Right renal cortex interstitium (tissue), 3 donors: ENCODE measurements at places on chromosomes 7 and 10.

DNA sequence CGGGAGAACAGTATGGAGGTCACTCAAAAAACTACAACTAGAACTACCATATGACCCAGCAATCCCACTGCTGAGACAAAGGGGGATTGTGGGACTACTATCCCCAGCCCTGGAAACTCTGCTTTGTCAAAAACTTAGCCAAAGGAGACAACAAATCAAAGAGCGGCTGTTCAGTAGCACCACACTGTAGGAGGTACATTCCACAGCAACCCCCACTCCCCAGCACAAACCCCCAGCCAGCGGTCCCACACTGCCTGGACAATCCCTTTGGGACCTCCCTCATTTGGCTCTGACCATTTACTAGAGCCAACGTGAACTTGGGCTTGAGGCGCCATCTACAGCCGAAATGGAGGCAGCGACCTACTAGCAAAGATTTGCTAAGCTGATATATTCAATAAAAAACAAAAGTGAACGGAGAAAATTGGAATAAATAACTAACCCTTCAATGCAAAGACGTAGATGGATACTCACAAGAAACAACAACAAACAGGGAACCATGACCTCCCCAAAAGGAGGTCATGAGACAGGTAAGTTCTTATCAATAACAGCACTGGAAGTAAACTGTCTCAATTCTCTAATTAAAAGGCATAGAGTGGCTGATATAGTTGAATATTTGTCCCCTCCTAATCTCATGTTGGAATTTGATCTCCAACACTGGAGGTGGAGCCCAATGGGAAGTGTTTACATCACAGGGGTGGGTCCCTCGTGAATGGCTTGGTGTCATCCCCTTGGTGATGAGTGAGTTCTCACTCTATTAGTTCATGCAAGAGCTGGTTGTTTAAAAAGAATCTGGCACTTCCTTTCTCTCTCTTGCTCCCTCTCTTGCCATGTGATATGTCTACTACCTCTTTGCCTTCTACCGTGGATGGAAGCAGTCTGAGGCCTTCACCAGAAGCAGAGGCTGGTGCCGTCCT is 119.0 kb upstream of the KCNMA1 start:
- DNase-seq = no peak

DNA sequence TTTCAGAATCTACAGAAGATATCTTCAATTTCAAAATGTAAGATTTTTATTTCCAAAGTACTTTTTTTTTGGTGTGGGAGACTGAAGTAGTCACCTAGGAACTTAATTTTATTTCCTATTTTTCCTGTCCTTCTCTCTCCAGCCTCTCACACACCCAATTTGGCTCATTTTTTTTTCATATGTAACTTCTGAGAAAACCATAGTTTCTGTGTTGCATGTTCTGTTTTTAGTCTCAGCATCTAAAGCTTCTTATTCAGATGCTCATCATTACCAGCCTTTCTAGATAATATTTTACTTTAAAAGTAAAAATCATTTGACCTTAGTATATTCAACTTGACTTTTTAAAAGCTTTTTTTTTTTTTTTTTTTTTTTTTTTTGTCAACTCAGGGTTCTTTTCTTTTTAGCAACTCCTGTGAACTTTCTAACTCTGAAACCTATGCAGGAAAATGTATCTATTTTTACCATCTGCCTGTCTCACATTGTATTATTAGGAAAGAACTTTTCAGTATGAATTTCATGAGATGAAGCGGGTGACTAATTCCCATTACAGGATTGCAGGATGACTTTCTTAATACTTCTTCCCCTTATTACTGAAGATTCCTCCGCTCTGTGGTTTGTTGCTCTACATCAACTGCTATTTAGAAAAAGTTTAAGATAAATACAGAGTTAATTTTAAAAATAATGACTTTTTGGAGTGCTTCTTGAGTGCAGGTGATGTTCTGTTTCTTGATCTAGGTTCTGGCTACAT is 73.6 kb upstream of the LSM8 start:
- DNase-seq = no peak

DNA sequence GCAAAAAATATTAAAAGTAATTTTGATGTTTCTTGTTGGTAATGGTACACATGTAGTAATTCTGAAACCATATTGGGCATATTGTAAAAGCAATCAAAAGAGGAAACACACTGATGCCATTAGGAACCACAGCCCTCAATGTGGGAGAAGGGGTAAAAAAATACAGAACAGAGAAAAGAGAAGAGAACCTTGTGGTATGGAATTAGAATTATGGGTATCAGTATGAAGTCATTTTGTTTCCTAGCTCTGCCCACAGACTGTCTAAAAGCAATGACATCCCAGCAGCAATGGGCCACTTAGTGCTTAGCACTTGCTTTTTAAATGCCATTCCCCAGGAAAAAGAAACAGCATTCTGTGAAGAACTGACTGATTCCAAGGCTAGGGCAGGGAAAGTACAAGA is 61.5 kb downstream of the CPVL start:
- no peak for DNase-seq

DNA sequence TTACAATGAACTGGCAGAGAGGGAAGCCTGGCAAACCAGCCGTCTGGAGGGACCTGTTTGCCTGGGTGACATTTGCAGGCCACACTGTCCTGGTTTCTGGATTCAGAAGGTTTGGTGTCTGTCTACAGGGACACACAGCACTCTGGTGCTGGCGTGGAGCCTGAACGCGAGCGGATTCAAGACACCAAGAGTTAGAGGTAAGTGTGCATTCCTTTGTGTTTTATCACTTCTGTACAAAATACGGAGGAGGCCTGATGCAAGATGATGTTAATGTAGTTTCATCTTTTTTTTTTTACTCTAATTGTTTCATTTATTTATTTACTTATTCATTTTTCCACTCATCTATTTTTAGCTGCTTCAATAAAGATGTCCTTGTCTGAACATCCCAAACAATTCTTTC is 485.3 kb upstream of the ADARB2 start:
- no peak for DNase-seq

DNA sequence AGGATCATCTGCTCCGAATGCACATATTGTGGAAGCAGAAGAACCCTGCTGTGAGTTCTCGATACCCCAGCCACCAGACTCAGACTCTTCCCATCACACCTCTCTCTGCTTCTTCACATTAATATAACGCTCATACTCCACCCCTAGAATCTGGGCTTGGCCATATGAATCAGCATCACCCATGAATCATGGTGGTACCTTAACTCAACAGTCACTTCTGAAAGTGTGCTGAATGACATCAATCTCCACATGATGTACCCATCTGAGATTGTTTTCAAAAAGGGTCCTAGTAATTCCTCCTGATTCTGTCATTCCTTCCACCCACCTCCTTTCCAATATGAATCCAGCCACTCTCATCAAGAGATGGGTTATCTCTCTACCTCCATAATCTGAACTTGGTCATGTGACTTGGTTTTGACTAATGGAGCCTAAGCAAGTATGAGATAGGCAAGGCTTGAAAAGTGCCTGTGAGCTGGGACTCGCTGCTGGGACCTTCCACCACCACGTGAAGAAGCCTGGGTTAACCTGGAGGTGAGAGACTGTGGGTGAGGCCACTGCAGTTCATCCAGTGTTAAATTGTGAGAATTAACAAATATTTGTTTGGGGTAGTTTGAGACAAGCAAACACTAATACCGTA is 15.4 kb downstream of the YWHAG start:
- no peak for DNase-seq

GRCh38 chr7:139576179-139576973 is 52.9 kb downstream of the CLEC2L start:
- DNase-seq = no peak

- DNase-seq = no peak
Measured at GRCh38 chr10:51006686-51007085, 67.6 kb upstream of the PRKG1 start.

DNA sequence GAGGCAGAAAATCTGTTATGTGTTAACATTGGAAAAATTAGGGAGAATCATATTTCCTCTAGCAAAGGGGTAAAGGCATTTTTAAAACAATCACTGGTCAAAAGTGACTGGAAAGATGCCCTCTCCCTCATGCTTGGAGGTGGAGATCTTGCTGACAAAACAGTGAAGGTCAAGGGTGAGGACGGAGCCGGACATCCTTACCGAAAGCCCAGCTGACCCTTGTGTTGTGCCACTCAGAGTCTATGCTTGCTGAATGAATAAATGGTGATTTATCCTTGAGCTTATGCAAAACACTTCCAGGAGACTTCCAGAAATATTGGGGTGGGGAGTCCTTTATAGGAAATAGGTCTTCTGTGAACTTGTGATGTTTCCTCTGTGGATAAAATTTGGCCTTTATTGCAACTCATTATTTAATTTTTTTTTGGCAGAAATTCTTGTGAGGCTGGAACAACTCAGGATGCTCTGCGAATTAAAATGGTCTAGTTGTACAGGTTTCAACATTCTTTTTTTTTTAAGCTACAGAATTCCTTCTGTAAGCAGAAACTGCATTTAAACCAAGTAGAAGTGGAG is 28.3 kb upstream of the ELMO1 start:
- no peak for DNase-seq

GRCh38 chr7:157568106-157568769 is 231.4 kb downstream of the DNAJB6 start:
- no peak for DNase-seq

DNA sequence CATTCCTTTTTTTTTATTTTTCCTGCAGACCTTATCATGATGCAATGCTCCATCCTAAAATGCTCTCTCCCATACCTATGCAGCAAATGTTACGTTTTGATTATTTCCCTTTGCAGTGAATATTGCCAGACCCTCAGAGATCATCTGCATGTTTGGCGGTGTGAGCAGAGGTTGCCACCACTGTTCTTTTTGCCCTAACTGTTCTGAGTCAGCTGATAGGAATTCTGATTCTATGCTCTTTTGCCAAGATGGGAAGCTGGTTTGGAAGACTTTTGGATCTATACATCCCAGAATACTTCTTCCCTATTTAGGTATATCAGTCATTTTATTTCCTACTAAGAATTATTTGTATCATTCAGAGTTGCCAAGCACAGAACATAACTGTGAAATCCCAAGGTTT is 130.5 kb downstream of the KLF6 start:
- DNase-seq = no peak

GRCh38 chr7:85561706-85562105 is 374.9 kb upstream of the SEMA3D start:
- DNase-seq = no peak

- no peak for DNase-seq
Measured at GRCh38 chr10:24869354-24870015, 82.9 kb downstream of the PRTFDC1 start.

GRCh38 chr7:14487701-14488395 is 414.7 kb downstream of the DGKB start:
- DNase-seq = no peak

DNA sequence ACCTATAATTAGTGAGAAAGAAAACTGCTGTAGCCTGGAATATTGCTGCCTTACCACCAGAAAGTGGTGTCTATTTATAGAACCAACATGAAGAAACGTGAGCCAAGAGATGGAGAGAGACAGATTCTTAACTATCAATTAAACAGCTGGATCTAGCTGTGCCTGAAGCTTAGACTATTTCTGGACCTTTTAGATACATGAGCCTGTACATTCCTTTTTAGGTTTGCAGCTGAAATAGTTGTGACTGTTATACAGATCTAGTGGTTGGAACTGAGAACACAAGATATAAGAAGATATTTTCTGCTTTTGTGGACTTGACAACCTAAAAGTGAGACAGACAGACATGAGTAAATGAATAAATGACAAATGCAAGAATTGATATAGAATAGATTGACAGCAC is 73.4 kb downstream of the CDK14 start:
- no peak for DNase-seq

DNA sequence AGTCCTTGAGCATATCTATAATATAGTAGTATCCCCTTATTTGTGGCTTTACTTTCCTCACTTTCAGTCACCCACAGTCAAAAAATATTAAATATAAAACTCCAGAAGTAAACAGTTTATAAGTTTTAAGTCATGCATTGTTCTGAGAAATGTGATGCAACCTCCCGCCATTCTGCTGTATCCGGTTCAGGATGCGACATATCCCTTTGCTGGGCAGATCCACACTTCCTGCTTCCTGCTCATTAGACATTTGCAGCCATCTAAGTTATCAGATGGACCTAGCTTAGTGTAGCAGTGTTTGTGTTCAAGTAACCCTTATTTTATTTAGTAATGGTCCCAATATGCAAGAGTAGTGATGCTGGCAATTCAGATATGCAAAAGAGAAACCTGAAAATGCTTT is 38.9 kb upstream of the BMS1 start:
- DNase-seq = no peak

DNA sequence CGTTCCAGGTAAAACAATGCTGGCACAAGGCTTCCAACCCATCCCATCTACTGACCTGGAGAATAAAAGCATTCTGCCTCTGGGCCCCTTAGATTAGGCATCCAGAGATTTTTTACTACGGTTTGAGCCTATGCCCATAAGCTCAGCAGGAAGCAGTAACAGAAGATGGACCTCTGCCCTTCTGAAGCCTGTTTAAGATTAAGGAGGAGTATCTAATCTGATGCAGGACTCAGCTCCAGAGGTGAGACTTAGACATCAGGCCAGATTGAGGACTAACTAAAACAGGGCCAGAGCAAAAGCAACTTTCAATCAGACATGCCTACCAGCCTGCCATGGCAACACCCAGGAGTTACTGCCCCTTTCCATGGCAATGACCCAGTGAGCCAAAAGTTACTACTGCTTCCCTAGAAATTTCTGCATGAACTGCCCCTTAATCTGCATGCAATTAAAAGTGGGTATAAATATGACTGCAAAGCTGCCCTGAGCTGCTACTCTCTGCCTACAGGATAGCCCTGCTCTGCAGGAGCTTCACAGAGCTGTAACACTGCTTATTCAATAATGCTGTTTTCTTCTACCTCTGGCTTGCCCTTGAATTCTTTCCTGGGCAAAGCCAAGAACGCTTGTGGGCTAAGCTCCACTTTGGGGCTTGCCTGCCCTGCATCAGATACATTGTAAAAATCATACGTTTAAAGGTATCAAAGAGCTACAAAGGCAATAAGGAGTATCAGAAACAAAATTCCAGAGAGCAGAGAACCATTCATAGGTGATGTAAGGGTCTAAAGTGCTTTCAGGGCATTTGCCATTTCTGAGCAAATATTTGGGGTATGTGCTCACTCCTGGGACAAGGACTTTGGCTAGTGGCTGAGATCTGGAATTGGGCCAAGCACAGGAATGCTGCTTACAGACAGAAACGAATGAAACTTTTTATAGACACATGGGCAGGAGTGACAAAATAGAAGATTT is 25.0 kb upstream of the CNNM1 start:
- no peak for DNase-seq

DNA sequence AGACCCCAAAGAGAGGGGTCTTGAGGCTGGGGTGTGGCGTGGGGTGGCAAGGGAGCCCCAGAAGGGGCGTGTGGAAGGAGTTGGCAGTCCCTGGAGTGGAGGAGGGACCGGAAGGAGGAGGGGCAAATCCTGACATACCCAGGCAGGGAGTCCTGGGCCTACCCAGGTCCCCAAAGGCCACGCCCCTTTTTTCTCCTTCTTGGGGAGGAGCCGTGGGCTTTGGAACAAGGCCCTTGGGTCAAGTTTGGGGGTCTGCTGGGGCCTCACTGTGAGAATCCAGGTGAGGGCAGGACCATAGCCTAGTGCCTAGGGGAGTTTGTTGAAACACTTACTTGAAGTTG is 1.2 kb upstream of the SMARCD3 start:
- no peak for DNase-seq
